ENCODE measurements at places on chromosomes 11 and 22.
A peak's percentile ranks its signal among the peaks of the same experiment; 100 is the strongest.

DNA sequence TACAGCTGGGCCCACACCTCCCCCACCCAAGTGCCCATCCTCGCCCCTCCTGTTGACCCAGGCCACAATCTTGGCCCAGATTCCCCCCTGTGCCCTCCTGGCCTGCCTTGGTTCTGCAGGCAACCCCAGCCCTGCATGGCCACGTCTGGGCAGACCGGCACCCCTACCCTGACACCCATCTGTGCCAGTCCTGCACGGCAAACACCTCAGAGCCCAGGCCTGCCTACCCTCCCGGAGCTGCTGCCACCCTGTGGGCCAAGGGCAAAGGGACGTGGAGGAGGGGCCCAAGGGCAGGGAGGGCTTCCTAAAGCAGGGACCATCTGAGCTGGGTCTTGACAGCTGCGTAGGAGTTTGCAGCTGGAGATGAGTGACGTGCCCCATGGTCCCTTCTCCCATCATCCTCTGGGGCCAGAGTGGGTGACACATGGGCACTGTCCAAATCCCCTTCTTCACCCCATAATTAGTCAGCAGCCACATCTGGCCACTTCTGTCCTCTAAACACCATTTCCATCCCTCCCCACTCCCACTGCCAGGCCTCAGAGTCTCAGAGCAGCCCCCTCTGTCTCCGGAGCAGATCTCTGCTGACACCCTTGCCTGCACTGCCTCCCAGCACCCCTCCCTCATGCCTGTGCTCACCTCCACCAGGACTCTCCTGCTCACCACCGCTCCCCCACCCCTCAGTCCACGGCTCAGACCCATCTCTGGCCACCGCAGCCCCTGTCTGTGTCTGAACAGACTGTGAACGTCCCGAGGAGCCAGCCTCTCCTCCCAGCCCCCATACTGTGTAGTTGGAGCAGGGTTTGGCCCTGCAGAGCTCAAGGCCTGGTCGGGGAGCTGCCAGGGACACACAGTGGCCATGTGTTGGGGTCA lies 35.6 kb upstream of the PPARA start:
- DNase-seq = no peak

DNA sequence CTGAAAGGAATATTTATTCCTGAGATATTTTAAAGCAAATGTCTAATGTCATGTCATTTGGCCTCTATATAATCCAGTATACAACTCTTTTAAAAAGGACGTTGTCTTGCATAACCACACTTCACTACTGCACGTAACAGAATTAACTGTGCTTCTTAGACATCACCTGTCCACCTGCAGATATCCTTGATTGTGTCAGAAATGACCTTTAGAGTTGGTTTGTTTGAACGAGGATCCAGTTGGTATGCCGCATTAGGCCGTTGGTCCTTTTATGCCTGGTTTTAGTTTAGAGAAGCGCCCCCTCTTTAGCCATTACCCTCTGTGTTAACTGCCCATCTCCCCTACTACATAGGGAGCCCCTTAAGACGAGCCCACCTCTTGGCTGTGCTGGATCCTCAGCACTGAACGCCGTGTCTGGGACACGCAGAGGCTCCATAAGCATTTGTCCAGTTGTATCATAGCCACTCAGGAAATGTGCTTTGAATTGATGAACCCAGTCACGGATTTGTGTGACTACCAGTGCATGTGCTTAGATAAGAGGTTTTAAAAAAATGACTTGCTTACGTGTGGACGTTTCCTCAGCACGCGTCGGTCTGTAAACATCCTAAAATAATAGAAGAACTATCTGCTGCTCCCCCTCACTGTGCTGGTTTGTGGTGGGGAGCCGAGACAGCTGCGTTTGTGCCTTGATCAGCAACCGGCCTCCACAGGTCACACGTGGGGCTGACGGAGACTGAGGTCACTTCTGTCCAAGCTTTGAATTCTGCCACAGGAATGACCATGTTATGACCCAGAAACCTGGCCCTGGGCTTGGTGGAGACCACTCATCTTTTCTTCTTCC lies 4.0 kb downstream of the MICAL2 start:
- DNase-seq = no peak

DNA sequence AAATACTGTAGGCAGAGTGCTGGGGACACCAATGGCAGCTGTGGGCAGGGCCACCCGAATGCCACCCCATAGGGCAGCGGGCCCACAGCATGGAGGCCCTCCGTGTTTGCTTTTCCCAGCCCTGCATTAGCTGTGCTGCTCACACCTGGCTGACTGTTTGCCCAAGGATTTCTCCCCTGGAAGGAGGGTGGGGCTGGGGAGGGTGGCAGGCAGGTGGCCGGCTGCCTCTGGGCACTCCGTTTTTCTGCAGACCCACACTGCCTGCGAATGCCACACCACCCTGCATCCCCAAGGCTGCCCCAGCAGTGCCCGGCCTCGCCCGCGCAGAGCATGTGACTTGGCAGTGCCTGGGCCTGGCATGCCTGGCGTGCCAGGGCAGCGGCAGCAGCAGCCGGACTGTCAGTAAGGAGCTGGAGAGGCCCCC lies 19.6 kb downstream of the DAGLA start:
- DNase-seq = no peak

DNA sequence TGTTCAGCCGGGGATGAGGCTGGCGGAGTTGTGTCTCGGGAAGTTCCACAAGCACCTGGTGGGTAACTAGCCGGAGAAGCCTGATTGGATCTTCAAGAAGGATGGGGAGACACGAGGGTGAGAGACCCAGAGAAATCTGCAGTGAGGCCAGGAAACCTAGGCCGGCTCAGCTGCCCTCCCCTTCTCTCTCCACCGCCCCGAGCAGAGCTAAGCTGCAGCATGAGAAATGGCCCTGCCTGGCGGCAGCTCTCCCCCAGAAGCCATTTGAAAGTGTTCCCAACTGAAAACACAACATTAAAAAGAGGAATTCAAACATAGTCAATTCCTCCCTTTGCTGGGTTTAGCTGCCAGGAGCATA lies 77.8 kb upstream of the SHISAL1 start:
- DNase-seq = peak; percentile 20

GRCh38 chr11:31702966-31703365 lies 108.2 kb downstream of the PAX6 start:
- DNase-seq = no peak

- DNase-seq = no peak
These were observed 405.0 kb downstream of the BRD1 start for GRCh38 chr22:49422701-49423100.

DNA sequence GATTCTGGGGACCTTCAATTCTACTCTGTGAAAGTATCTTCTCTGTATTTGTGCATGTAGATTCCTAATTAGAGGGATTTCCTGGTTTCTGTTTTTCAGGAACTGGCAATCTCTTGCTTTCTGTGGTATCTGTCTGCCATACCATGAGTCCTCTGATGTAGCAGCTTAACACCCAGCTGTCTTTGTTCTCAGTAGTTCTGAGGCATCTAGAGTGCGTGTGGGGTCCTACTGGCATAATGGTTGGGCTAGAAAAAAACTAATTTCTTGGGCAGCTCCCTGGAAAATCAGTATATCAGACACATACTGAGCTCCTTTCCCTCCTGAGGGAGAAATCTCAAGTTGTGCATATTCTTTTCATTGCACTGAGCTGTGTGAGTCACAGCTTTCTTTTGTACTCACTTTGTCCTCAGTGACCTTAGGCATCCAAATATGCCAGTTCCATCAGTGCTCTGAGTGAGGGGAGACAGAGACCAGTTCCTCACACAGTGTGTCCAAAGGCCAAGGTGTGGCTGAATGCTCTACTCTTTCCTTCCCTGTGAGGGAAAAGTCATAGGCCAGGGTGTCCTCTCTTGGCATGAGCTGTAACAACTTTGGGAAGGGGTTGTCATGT lies 35.5 kb upstream of the SLC22A24 start:
- DNase-seq = no peak

- no peak for DNase-seq
These were observed 9.1 kb downstream of the PHF5A start for GRCh38 chr22:41459431-41459830.

- peak; percentile 41 for DNase-seq
These were observed 22.9 kb upstream of the SLC22A12 start for GRCh38 chr11:64568041-64568571.

DNA sequence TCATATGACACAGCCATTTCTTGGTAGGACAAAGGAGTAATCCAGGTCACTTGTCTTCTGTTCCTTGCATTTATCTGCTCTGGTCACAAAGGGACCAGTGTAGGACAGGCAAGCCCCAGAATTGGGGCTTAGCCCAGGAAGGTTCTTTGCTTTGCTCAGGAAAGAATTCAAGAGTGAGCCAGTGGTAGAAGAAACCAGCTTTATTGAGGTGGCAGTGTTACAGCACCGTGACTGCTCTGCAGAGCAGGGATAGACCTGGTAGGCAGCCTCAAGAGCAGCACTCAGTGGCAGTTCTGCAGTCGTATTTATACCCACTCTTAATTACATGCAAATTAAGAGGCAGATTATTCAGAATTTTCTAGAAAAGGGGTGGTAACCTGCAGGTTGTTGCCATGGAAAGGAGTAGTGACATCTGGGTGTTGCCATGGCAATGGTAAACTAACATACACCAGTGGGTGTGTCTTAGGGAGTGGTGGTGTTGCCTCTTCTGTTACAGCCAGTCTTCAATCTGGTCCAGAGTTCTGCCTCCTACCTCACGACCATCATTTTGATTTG lies 84.9 kb upstream of the RAB1B start:
- DNase-seq = no peak

DNA sequence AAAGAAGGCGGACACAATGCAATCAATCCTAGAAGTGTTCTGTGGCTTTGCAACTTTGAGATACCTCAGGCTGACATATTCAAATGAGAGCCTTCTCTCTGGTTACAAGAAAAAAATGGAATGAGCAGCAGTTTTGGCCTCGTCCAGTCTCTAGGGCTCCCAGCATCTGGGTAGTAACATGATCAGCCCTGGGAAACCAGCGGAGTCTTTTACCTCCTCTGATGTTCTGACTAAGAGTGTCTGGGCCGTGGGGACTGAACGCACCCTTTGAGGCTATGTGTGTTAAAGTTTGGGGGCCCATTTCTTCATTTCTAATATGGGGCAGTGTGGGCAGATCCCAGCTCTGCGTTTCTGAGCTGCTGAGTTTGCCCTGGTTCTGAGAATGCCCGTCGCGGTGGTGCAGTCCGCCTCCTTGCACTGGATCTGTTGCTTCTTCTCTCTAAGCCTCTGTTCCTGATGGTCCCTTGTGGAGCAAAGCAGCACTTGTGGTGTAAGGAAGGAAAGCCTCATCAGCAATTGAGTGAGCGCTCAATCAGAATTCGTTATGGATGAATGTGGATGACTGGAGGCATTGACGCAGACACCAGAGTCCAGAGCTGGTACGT lies 8.1 kb downstream of the PARVB start:
- peak; percentile 15 for DNase-seq

DNA sequence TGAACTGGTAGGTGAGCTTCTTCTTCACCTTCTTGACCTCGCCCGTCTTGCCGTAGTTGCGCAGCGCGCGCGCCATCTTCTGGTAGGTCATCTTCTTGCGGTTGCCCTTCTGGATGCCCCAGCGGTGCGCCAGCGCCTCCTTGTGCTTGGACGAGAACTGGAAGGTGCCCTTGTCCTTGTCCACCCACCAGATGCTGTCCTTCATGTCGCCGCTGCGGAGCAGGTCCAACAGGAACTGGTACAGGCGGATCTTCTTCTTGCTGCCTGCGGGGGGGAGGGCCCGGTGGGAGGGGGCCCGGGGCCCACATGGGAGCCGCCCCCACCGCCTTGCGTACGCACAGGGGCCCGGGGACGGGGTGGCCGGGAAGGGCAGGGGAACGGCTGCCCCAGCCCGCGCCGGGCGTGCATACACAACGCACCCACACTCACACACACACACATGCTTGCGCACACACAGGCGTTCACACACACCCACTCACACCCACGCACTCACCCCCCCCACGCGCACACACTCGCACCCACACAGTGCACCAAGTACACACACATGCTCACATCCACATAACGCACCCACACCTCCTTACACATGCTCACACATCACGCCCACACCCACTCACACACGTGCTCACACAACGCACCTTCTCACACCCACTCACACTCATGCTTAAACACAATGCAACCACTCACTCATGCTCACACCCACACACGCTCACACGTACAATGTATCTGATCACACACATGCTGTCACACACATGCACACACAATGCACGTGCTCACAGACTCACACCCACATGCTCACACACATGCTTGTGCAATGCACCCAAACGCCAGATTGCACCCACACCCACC lies 3.0 kb upstream of the MYBPC3 start:
- DNase-seq = peak; percentile 96

- DNase-seq = no peak
These were observed 109.7 kb downstream of the DCDC1 start for GRCh38 chr11:31259797-31260196.
